ENCODE measurements at places on chromosomes 6 and 20.

GRCh38 chr20:10249048-10249770, 30.6 kb downstream of the SNAP25 start:
- DNase-seq, result no peak

DNA sequence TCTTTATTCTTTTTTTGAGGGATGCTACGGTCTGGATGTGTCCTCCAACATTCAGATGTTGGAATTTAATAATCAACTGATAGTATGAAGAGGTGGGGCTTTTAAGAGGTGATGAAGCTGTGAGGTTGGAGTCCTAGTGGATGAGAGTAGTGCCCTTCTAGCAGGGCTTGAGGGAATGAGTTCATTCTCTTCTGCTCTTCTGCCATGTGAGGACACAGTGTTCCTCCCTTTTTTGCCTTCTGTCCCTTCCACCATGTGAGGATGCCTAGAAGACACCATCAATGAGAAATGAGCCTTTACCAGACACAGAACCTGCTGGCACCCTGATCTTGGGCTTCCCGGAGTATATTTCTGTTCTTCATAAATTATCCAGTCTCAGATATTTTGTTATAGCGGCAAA, 82.1 kb upstream of the MLIP start:
- no peak for DNase-seq

- DNase-seq, result no peak
Measured at GRCh38 chr6:321536-322258, 29.4 kb downstream of the DUSP22 start.

DNA sequence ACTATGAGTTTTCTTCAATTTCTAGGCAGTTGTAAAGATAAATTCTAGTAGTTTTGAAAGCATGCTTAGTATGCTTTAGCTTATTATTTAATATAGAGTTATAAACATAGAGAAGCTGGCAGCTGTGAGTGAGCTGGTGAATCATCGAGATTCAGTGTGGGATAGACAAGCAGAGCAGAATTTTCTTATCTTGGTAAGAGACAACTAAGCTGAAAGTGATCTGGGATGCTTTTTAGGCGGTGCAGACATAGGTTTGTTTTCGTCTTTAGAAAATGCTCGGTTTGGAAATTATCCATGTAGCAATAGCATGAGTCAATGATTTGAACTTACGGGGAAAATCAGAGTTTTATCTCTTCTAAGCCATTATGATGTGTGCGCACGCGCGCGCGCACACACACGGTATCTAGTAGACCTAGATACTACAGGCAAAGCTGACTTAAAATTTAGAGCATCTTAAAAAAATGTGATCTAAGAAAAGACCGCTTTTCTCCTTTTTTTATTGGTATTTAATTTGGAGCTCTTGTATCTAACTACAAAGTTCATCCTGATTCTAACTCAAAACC, 128.3 kb upstream of the MAP3K7 start:
- DNase-seq, result no peak

DNA sequence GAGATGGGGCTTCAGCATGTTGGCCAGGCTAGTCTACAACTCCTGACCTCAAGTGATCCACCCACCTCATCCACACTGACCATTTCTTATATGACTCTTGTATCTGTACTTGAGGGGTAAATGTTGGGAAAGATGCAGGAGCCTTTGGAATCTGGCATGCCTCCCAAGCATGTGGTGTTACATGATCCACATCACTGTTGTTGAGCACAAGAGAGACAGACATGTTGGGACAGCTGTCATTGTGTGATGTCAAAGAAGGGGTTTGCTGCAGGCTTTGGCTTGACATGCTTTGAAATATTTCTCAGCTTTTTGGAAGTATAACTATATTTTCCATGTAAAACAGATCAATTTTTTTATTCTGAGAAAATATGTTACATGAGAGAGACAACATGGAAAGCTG, 139.9 kb downstream of the MOXD1 start:
- DNase-seq, result no peak

DNA sequence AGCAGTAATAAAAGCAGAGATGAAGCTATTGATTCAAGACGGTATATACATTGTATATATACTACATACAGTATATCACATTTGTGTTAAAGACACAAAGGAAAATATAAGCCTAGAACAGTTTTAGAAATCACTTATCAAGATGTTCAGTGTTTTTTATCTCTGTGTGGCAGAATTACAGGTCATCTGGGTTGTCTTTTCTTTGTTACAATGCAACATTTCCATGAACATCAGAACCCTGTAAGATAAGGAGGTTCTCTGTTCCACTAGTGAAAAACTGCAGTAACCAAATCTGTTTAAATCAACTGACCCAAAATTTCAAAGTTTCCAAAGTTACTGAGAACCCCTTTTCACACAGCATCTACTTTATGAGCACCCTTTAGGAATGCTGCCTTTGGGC, 42.2 kb downstream of the B4GALT5 start:
- no peak for DNase-seq

DNA sequence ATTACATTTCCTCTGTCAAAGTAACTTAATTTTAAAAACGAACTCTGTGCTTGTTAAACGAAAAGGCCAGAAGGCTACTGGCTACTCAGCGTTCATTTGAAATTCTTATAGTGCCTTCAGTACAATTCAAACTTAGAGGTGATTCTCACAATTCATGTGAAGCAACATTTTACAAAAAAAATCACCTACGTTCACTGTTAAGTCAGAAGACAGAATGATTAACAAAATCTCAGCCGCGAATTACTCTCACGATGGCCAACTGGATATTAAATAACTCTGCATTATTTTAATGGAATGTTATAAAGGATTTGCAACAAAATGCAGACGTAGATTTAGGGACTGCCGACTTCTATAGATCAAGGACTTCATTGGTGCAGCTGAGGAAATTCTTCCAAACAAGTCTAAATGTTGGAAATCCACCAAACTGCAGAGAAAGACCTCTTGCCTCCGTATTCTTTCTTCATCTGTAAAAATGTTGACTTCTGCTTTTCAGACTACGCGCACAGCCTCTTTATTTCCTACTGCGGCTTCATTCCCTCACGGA, 1.6 kb upstream of the QKI start:
- DNase-seq, result no peak

- DNase-seq, result no peak
Measured at GRCh38 chr20:48456366-48457192, 371.2 kb downstream of the PREX1 start.

DNA sequence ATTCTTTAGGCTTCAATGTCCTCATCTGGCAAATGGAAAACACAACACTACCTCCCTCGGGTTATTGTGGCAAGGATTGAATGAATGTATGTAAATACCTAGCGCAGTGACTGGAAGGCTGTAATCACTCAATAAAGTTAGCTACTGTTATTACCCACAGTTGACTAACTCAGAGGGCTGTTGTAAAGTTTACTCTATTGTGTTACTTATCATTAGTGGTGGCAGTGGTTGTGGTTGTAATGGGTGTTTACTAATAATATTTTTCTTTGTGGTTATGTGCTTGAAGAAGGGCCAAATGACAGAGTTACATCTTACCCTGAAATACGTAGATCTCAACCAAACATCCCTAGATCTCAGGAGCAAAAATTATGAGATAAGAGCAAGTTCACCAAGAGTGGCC, 42.0 kb upstream of the PXDC1 start:
- DNase-seq, result no peak

- no peak for DNase-seq
Measured at GRCh38 chr6:7561153-7561964, 19.9 kb downstream of the DSP start.

DNA sequence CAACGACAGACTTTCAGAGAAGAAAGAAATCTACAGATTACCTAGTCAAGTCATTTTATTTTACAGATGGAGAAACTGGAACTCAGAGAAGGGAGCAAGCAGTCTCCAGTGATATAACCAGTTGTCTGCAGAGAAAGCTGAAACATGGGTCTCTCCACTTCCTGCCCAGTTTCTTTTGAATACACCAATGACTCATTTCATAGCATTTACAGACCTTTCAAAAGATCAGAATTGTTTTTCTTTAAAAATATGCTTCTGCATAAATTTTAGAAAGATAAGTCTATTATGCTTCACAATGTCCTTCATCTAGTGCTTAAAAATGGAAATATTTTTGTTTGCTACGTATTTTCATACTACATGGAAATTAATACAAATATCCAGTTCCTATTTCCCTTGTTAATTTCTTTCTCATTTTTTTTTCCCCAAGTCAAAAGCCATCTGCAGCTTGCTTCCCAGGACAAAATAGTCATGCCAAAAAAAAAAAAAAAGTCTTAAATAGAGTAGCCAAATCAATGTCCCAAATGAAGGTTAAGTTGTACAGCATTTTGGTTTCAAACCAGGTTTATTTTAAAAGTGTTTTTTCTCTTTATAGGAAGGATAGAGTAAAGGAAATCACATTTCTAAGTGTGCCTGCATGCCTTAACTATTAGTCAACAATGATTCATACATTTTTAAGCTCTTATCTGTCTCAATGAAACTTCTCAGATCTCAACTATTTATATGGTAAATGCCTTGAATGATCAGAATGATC, 36.9 kb downstream of the ARHGAP18 start:
- DNase-seq, result no peak

- DNase-seq, result no peak
Measured at GRCh38 chr6:45038226-45038625, 289.9 kb upstream of the RUNX2 start.

DNA sequence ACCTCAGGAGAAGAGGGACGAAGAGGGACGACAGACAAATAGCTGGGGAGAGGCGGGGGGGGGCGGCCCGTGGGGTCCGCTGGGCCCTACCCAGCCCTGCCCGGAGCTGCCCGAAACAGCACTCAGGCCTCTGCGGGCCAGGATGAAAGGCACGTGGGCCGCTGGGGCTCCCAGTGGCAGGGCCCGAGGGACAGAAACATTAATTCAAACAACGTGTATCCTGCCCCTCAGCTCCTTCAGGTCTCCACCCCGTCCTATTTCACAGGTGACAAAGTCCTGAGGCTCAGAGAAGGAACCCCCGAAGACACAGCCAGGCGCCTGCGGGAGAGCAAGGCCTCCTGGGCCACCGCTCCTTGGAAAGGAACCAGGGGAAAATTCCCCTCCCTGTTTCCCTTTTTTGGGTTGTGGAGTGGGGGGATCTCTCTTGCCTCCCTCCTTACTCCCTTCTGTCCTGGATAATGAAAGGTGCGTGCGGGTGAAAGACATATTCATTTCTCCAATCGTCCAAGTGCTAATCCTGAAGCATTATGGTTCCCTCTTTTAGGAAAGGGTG, 93.3 kb downstream of the RNASET2 start:
- DNase-seq, result no peak

DNA sequence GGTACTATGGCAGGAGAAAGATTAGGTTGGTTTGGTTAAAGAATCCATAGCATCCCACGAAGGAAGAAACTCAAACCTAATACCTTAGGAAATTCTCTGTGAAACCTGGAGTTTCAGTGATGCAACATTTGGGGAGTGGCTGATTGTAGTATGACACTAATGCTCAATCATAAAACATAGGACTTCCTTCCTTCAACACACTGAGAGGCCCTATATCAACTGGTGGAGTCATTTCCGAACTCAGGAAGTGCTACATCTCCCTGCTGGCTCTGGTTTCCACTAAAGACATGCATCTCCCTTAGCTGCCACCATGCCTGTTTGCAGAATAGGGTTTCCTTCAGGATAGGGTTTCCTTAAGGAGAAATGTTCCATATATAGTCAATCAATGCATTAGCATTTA, 5.2 kb upstream of the MANEA start:
- DNase-seq, result no peak

DNA sequence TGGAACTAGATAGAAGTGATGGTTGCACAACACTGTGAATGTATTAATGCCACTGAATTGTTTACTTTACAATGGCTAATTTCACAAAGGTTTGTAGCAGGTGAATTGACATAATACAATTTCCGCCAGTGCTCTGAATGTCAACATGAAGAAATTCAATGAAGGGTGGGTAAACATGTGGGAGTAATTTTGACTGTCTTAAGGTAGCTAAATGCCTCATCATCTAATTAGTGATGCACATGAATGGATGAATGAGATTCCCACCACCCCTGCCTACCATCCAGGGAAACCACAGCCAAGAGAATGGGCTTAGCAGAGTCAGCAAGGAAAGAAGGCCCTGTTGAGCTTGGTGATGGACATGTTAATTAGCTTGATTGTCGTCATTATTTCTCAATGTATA, 275.3 kb downstream of the ALDH8A1 start:
- no peak for DNase-seq

DNA sequence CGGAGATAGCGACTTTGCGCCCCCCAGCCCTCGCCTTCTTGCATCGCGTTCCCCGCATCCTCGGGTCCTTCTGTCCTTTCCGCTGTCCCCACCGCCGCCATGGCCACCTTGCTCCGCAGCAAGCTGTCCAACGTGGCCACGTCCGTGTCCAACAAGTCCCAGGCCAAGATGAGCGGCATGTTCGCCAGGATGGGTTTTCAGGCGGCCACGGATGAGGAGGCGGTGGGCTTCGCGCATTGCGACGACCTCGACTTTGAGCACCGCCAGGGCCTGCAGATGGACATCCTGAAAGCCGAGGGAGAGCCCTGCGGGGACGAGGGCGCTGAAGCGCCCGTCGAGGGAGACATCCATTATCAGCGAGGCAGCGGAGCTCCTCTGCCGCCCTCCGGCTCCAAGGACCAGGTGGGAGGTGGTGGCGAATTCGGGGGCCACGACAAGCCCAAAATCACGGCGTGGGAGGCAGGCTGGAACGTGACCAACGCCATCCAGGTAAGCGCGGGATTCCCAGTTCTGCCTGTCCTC, 401 bp downstream of the SLC32A1 start:
- no peak for DNase-seq

GRCh38 chr6:124069230-124069950, 265.7 kb downstream of the NKAIN2 start:
- no peak for DNase-seq

- no peak for DNase-seq
Measured at GRCh38 chr6:63742060-63742459, 106.5 kb downstream of the PHF3 start.

- DNase-seq, result no peak
Measured at GRCh38 chr6:74871757-74872156, 334.1 kb downstream of the COL12A1 start.

DNA sequence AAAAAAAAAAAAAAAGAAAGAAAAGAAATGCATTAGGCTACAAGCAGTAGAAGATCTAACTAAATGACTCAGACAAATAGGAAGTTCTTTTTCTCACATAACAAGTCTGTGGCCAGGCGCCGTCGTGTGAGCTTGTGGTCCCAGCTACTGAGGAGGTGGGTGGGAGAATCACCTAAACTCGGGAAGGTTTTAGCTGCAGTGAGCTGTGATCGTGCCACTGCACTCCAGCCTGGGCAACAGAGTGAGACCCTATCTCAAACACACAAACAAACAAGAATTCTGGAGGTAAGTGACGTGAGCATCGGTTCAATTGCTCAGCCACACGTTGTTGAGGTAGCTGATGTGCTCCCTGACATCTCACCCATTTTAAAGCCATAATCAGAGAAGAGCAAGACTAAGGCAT, 37.9 kb upstream of the SLC23A2 start:
- DNase-seq, result peak; percentile 43

DNA sequence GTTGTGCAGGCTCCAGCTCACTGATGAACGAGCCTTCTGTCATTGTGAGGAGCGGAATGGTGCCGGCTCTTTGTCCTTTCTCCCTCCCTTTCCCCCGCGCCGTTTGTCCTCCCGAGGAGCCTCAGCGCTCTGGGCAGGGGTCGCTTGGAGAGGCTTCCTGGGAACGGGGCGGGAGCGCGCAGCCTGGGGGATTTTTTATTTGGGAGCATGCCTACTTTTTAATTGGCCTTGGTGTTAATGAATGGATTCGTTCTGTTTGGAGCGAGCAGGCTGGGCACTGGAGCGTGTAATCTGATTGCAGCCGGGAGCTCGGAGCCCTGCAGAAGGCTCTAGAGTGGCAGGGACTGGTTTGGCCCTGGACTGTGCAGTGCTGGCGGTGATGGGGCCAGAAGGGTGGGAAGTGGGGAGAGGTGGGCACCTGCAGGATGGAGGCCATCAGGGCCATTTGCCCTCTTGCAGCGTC, 118.8 kb downstream of the CDH4 start:
- DNase-seq, result no peak

- DNase-seq, result no peak
Measured at GRCh38 chr6:34150766-34151165, 4.9 kb upstream of the GRM4 start.

Measured in stimulated activated CD8-positive, alpha-beta memory T cell treated with anti-CD3 and anti-CD28 coated beads, Interleukin-15, amount 100 ng/mL, for 4 hours (primary cell).